Substantia nigra (tissue), 51 donors: ENCODE measurements at places on chromosomes 16 and 17.

- no peak for DNase-seq
Observed at GRCh38 chr17:67265436-67266019, 20.5 kb upstream of the HELZ start.

DNA sequence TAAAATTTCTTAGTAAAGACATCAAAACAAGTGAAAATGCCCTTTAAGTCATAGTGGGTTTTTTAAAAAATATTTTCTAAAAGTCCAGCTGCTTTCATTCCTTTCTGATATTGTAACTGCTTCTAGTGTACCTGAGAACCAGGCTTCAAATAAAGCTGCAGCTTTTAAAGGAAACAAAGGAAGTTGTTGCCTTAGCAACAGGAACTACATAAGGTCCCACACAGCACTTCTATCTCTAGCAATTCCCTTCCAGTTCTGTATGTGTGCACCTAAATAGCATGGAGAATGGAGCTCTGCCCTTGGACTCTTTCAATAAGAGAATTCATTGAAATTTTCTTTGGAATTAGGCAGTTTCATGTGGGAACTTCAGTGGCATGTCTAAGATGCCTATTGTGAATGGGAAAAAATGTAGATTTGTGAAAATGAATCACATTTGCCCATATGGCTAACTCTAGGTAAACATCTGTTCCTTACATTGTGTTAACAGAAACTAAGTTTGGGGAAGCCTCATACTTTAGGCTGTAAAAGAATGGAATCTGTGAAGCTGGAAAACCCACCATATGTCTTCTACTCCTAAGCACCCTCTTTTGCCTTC is 206.4 kb downstream of the KIF2B start:
- DNase-seq, result no peak

GRCh38 chr17:77963441-77963840 is 4.9 kb downstream of the TNRC6C start:
- peak; percentile 50 for DNase-seq

- no peak for DNase-seq
Observed at GRCh38 chr16:53836142-53836541, 132.2 kb downstream of the FTO start.

- DNase-seq, result no peak
Observed at GRCh38 chr17:63842173-63842539, 329 bp downstream of the SMARCD2 start.

GRCh38 chr17:44915862-44916780 is 821 bp upstream of the GFAP start:
- DNase-seq, result no peak

- no peak for DNase-seq
Observed at GRCh38 chr17:57257895-57258851, 1.9 kb downstream of the MSI2 start.

DNA sequence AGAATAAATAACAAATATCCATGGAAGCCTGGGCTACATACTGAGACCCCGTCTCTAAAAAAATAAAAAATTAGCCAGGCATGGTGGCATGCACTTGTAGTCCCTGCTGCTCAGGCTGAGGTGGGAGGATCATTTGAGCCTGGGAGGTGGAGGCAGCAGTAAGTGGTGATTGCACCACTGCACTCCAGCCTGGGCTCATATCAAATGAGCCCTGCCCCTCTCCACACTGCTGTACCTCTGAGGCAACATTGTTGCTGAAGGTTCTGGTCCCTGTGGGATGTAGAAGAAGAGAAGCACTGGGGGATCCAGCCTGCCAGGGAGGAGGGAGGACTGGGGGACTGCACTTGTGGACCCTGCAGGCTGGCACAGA is 11.4 kb upstream of the ARHGAP23 start:
- no peak for DNase-seq

- DNase-seq, result no peak
Observed at GRCh38 chr16:9015489-9015888, 51.8 kb upstream of the USP7 start.

DNA sequence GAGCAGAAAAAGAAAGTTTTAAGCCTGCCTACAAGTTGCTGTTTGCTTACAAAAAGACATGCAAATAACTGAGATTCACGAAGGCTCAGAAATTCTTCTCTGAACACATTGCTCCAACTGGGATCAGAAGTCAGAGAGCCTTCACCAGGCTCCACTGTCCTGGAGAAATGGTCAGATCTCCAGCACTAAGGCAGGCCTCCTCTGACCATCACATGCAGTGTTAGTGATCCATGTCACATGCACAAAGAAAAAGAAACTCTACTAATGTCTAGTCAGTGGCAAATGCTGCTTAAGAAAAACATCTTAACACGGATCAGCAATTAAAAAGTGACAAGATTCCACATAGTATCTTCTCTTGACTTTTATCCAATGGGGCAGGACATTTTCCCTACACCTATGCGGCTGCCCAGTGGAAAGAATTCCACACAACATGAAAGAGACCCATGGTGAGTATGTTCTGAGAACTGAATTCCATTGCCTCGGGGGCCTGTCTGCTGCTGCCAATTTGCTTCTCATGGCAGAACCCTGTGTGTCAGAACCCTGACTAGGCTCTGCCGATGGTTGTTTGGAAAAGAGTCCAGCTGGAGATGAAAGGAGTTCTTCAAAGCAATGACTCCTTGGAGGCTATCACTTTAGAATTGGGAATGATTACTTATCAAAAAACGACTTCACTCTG is 96.6 kb downstream of the HIC1 start:
- no peak for DNase-seq

GRCh38 chr16:48907906-48908634 is 298.1 kb upstream of the N4BP1 start:
- DNase-seq, result no peak

- DNase-seq, result no peak
Observed at GRCh38 chr17:17514361-17514992, 18.3 kb upstream of the RASD1 start.

DNA sequence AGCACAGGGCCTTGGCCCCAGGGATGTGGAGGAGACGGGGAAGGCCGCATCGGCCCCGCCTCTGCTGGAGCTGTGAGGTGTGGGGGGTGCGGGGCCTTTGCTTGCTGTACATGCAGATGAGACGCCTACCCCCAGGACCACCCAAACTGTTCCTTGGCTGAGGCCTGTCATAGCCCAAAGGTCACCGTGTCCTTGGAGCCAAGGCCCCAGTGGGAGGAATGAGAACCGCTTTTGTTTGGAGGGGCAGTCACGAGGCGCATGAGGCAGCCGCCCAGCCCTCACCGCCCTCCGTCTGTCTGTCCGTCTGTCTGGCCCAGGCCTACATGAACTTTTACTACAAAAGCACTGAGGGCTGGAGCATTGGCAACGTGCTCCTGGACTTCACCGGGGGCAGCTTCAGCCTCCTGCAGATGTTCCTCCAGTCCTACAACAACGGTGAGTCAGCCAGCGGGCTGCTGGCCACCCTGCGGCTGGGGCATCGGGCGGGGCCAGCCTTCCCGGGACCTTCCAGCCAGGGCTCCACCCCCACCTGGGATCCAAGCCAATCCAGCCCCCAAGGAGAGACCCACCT is 8.8 kb downstream of the TAX1BP3 start:
- DNase-seq, result no peak
